ENCODE measurements at places on chromosomes 5 and 9.
A peak's percentile ranks its signal among the peaks of the same experiment; 100 is the strongest.

GRCh38 chr5:165370794-165371193, 1865.4 kb downstream of the MAT2B start:
- DNase-seq: no peak

GRCh38 chr5:143014017-143014651, 244.0 kb downstream of the ARHGAP26 start:
- DNase-seq: no peak

- peak; percentile 38 for DNase-seq
These were observed 709 bp downstream of the WHRN start for GRCh38 chr9:114504341-114505186.

DNA sequence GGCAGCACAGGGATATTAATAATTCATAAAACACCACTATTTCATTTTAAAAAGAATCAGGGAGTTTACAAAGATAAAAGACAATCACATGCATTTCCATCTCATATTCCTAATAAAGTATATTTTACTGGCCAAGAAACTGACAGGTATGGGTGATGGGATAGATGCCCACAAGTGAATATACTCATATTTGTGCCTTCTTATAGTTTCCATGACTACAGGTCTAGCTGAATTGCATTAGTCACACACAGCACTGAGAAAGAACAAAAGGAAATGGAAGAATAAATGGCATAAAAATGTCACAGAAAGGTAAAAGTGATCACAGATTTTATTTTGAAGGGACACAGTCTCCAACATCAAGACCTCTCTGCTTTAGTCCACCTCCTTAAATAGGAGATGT, 193.5 kb downstream of the PLK2 start:
- no peak for DNase-seq

- DNase-seq: no peak
These were observed 43.7 kb downstream of the BICD2 start for GRCh38 chr9:92720807-92721535.
